ENCODE measurements at places on chromosomes 6 and 20. TPM values are rescaled to one million over a fixed set of nuclear protein-coding genes. Genes with fewer than 3 reads are reported as not detected.

Gene UBE2V1
- total RNA-seq = 165 TPM

Gene AGER
- 56.0 TPM for total RNA-seq

Gene CRISP2
- not detected for total RNA-seq

Gene RNGTT
- 18.8 TPM for total RNA-seq

Gene PROKR2
- not detected for total RNA-seq
